ENCODE measurements at places on chromosomes 3 and 15.

GRCh38 chr3:100782906-100783305, 73.6 kb downstream of the TFG start:
- no peak for DNase-seq

GRCh38 chr3:11405323-11405722, 133.1 kb downstream of the ATG7 start:
- DNase-seq: no peak

- no peak for DNase-seq
Measured at GRCh38 chr3:141913150-141913811, 36.8 kb downstream of the ATP1B3 start.

DNA sequence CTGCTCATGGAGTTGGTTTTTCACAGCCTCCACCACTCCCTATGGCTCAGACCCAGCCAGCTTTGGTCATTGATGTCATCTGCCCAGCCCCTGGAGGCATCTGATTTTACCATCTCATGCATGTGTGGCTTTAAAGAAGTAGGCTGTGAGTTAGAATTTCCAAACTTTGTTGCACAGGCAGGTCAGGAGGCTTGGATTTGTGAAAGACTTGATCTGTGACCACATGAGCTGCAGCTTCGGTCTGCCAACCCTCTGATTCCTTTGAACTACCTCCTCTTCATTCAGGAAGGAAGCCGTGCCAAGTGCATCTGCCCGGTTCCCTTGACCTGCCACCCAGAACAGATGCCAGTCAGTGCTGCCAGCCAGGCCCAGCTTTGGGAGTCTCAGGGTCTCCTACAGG, 9.2 kb downstream of the CTXND1 start:
- no peak for DNase-seq

- no peak for DNase-seq
Measured at GRCh38 chr3:155178810-155179436, 98.8 kb downstream of the MME start.

DNA sequence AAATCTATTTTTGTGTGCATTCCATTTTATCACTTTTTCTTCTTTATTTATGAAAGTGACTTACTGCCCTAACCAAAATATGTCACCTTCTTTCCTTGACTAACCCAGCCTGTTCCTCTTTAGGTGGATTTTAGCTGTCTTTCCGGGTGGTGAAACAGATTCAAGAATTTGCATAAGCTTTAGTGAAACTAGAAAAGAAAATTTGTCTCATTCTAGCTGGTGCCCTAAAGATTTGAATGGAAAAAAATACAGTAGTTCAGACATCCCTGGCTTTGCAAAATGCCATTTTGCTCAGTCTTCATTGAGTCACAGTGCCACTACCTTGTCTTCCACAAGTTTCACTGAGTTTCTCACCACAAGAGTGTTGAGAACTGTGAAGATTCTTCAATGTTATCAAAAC, 28.2 kb upstream of the CCDC50 start:
- no peak for DNase-seq

- no peak for DNase-seq
Measured at GRCh38 chr15:80804970-80805495, 25.9 kb downstream of the CEMIP start.

Data from iPS DF 6.9 (cell line).